ENCODE measurements at places on chromosomes 7 and 10.
A peak's percentile ranks its signal among the peaks of the same experiment; 100 is the strongest.

DNA sequence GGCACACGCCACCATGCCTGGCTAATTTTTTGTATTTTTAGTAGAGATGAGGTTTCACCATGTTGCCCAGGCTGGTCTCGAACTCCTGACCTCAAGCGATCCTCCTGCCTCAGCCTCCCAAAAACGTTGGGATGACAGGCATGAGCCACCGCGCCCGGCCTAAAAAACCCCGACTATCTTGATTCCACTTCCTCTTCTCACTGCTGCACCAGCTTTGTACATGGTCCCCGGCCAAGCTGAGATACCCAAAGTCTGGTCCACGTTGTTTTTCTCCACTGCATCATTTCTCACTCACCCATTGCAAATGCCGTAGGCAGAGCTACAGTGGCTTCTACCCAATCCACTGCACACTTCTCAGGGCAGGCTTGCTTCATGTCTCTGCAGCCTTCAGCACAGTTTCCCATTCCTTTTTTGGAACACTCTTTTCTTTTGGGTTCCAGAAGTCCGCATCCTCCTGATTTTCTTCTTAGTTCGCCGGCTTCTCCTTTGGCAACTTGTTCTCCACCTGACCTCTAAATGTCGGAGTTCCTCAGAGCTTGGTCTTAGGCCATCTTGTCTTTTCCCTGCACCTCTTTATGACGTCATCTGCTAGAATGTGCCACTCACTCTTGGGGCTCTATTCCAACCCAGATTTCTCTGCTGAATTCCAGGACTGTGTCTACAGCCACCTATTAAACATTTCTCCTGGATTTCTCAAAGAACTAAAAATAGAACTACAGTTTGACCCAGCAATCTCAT, 6.0 kb upstream of the GNB2 start:
- DNase-seq: no peak

GRCh38 chr7:16422917-16423316, 1.6 kb upstream of the CRPPA start:
- DNase-seq: no peak

DNA sequence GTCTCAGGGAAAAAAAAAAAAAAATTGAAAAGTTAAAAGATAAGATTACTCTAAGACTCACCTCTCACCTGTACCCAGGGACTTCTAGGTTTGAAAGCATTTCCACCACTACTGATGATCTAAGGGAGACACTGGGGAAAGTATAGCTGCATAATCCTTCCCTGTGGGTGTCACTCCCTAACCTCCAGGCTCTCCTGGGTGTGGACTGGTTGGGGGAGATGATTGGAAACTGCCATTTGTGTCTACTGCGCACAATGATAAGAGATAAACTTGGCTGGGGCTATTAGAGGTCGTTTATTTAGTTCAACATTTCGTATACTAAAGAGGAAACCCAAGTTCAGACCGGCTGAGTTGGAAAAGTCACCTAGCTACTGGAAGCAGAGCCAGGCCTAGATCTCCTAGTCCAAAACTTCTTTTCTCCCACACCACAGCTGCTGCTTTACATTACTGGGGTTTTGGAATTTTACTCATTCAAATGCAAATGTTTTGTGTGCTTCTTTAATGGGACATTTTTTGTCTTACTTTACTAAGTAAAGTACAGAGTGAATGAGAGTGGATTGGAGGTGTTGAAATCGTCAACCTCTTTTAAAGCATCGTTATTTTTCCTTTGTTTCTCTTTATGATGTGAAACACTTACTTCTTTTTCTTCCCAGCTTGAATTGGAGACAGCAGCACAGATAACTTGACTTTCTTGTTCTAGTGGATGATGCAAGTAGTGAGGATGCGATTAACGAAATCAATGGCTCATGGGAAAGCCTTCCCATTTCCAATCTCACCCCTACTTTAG, 22.3 kb upstream of the SEC61G start:
- no peak for DNase-seq

GRCh38 chr7:125257617-125258016, 328.0 kb upstream of the POT1 start:
- no peak for DNase-seq

DNA sequence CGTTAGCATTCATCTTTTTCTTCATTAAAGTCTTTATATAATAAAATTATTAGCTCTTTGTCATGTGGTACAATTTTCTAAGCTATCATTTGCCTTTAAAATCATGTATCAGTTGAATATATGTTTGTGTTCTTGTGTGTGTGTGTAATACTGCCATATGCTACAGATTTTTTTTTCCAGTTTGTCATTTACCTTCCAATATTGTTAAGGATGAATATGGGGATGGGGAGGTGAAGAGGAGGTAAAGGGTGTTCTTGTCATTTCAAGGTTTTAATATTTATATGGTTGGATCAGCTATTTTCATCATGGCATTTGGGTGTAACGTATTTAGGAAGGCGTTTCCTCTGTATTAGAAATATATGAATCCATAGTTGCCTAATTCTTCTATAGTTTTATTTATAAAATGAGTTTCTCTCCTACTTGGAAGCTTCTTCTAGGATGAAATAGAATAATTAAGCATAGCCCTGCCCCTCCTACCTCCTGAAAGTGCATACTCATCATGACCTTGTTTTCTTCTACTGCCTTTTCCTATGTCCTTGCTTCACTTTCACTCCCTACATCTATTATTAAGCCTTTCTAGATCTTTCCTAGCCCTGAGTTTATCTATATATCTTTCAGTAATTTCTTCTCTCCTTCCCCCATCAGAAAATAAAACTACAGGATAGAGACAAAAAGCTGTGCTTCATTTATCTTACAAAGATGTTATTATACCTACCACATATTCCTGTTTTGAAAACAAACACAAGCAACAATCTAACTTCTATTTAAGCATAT, 25.1 kb downstream of the RAB18 start:
- no peak for DNase-seq

DNA sequence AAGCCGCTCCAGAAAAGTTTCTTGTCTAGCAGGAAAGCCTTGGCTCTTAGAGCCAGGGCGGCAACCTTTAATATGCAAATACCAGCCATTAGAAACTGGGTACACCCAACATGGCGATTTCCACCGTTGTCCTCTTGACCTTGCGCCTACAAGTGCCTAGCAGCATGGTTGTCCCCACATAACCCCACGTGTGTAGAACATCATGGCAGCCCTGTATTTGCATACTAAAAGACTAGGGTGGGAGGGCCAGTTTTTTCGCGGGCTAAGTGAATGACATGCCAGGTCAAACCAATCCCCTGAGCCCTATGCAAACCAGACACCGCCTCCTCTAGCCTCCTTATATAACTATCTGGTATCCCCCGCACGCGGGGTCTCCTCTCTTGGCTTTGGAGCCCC, 58.4 kb upstream of the FZD8 start:
- no peak for DNase-seq

- no peak for DNase-seq
These were observed 121.4 kb downstream of the TCF7L2 start for GRCh38 chr10:113071446-113071845.

DNA sequence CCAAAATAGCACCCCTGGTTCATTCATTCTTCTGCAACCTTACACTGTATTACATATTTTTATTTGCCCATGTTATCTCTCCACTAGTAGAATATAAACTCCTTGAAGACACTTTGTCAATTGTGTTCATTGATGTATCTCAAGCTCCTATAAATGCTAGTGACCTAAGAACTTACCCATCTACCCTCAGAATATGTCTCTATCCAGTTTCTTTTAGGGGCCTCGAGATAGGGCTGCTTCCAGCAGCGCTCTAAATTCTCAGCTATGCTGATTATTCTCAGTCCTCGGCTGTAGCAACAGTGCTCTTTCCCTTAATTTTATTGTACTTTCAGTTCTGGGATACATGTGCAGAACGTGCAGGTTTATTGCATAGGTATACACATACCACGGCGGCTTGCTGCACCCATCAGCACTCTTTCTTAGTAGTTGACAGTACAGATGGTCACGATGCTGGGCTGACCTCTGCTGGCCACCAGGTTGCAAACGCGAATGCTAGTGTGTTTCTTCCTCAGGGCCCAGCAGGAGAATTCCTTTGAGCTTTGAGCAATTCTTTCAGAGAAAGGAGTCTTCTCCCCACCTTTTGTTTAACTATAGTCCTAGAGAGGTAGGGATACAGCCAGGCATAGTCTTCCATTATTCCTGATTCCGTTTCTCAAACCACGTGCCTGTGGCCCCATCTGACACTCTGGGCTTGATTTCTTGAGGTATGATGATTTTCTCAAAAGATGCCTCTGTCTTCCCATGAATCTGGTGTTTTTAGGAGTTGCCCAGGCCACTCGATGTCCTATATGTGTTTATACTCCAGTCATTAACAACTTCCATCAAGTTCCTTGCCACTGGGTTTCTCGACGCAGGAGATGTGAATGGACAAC, 49.1 kb upstream of the CDC14C start:
- DNase-seq: no peak

DNA sequence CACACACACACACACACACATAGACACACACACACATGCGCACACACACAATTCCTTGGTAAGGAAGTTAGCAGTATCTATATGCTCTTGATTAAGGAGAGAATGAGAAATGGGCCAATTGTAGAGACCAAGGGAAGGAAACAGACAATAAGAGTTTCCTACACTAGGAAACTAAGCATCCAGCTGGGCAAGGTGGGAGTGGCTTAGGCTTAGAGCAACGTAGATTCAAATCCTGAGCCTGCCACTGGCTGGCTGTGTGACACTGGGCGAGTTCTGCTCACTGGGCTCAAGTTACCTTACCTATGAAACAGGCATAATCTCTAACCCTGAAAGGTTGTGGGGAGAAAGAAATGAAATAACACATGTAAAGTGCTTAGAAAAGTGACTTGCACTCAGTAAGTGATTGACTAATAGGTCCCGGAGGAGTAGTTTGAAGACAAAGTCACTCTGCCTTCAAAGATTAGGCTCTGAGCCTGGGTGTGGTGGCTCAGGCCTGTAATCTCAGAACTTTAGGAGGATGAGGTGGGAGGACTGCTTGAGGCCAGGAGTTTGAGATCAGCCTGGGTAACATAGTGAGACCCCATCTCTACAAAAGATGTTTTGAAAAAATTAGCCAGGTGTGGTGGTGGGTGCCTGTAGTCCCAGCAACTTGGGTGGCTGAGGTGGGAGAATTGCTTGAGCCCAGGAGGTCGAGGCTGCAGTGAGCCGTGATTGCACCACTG, 701.4 kb downstream of the PARD3 start:
- DNase-seq: no peak

GRCh38 chr7:45962861-45963260, 41.8 kb upstream of the IGFBP3 start:
- no peak for DNase-seq

DNA sequence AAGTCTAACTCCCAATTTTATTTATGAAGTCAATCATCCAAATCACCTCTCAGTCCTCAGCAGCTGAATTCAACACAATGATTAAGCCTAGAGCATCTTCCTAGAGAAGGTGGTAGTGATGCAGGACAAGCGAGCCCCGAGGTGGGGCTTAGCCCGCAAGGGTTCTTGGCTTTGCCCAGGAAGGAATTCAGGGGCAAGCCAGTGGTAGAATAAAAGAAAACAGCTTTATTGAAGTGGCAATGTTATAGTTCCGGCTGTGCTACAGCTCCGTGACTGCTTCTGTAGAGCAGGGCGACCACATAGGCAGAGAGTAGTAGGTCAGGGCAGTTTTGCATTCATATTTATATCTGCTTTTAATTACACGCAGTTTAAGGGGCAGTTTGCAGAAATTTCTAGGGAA, 18.1 kb downstream of the IL2RA start:
- DNase-seq: no peak

GRCh38 chr7:128937647-128938543, at the start of gene IRF5:
IRF5 (plus strand) TSS chr7:128937927; CDS start chr7:128942082, 4,155 bp downstream.
- no peak for DNase-seq

DNA sequence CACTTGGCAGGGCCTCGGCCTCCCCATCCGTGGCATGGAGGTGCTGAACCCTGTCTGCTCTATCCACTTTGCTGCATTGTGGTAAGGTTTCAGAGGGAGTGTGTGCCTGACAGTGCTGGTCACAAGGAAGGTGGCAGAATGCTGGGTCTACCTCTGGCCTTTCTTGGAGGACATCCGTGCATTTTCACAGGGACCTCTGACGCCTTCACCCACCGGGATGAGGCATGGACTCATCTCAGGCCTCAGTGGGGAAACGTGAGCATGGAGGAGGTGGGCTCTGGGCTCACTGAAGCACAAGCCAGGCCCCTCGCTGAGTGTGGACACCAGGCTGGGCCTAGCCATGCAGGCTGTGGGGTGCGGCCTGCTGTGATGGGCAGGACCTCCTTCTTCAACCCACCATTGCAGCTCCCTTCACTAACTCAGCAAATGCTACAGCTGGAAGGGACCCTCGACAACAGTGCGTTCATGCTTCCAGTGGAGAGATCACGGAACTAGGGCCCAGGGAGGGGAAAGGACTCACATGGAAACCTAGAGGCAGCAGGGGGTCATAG, 8.6 kb downstream of the TBATA start:
- DNase-seq: no peak

DNA sequence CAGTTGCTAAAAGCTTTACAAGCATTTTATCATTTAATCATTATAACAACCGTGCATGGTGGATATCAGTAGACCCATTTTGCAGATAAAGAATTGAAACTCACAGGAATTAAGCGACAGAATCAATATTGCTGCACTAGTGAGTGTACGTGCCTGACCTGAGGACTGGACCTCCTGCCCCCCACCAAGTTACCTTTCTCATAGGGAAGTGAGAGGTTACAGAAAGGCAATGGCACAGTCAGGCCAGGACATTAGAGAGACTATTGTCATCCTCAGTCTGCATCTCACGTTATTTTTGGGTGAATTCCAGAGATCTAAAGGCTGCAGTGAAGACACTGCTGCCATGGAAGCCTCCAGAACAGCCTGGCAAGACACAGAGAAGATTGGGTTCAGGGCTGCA, 80.9 kb downstream of the WDFY4 start:
- no peak for DNase-seq

DNA sequence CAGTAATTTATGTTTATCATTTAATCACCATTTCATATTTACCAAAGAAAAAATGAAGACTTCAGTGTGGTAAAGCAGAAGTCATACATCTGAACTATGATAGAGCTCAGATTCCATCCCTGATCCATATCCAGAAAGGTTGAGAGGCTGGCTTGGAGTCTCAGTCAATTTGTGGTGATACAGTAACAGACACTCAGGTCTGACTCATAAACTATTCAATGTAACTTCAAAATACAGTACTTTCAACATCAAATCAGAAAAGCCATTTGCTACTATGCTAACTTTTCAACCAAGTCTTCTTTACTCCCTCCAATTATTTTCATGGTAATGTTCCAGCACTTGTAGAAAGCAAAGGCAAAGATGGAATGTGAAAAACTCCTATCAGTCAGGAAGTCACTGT, 190.4 kb downstream of the HDAC9 start:
- DNase-seq: no peak

DNA sequence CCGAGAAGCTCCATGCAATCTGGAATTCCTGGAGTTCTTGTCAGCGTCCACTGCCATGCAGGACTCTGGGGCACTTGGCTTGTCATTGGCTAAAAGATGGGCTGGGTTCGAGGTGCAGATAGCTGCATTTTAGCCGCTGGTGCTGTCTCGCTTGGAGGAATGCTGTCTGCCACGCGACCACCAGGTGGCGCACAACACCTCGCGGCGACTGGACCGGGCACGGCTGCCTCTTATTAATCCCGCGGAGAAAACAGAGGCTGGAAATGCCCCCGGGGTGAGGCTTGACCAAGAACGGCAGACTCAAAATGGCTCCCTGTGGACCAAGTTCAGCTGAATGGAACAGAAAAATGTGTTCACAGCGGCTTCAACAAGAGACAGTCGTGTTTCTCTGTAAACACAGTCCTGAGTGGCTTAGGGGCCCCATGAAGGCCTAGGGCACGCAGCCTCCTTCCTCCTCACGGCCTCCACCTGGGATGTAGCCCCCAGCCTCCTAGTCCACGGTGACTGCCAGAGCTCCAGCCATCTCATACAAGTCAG, 46.2 kb downstream of the AOC1 start:
- DNase-seq: peak; percentile 76
